OCI-M1 (cell line): ENCODE measurements at places on chromosomes 13 and 19.

DNA sequence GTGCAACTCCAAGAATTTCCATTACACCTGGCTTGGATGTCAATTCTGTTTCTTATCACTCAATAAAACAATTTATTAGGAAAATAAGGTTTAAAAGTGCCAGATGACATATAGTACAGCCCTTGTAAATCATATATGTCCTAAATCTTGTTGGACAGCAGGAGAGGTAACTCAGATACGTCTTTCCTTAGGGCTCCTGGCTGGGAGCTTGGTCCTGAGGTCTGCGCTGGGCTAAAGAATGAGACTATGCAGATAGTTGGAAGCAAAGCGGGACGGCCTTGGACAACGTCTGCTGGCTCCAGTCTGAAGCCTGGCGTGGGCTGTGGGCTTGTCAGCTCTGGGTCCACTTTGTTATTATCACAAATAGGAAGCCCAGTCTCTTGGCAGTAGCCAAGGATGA is 377.0 kb downstream of the DLEU7 start:
- no peak for DNase-seq

GRCh38 chr19:2492870-2493269 is 16.9 kb downstream of the GADD45B start:
- no peak for DNase-seq

DNA sequence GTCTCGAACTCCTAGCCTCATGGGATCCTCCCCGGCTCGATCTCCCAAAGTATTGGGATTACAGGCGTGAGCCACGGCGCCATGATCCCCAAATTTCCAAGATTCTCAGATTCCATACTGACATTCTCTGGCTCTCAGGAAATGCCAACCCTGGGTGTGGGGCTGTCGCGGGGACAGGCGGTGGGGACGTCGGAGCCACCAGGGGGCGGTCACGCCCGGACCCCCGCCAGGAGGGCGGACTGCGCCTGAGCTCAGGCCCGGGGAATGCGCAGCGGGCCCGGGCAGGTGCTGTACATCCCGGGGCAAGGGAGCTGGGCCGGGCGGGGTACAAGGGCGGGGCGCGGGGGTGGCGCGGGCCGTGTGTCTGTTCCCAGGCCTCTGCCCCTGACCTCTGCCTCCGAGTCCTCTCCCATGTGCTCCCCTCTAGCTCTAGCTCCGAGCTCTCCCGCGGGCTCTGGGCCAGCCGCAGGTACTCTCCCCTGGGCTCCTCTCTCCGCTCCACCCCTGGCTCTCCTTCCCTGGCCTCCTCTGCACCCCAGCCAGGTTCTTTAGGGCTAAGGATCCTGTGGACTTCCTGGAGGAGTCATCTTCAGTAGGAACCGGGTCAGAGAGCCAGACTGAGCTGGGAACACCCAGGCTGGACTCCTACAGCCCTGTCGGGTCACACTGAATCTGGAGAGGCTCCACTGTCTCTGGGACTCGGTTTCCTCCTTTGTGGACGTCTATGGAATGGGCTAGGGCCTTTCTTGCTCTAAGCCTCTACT is 2.4 kb downstream of the PPP1R13L start:
- no peak for DNase-seq

GRCh38 chr13:45989607-45990006 is 62.9 kb downstream of the ZC3H13 start:
- no peak for DNase-seq

DNA sequence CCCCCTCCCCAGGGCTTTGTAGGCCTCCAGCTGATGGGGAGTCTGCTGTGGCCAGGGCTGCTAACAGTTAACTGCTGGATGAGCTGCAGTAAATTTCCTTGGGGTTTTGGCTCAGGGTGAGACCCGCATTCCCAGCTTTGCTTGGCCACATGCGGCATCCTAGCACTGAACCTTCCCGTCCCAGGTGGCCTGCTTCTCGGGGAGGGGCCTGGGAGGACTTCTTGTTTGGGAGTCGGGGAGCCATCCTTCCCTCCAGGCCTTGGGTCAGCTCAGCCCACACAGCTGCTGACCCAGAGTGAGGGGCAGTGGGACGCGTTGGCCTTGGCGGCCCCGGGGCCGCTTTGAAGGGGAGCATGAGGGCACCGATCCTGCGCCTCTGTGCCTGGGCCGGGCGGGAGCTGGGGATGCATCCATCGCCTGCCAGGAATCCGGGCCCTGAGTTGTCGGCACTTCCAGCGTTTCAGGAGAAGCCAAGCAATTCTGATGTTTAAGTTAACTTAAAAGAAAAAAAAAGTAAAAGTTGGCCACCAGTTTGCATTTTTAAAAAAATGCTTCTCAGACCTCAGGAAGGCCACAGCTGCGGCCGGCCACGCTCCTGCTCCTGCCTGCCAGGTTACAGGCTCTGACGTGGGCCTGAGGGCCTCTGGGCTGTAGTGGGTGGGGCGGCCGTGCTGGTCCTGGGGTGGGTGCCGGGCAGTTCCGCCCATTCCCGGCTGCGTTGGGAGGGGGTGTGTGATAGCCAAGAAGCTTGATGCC is 27.7 kb downstream of the CRTC1 start:
- no peak for DNase-seq

DNA sequence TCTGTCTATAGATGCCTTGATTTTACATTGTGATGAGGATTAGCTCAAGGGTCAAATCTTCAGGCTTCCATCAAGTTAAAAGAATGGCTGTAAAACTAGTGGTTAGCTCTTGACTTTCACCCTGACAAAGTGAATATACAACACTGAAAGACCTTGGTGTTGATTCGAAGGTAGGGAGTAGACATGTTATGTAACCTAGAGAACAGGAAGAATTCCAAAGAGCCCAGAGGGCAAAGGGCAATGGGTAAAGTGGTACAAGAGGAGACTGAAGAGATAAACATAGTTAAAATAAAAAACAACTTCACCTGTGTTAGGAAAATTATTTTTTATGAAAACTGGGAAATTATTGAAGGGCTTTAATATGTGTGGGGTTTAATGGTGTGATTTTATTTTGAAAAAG is 833.2 kb upstream of the KLHL1 start:
- no peak for DNase-seq

- peak; percentile 77 for DNase-seq
Measured at GRCh38 chr13:72384879-72385278, 342.6 kb downstream of the MZT1 start.
